ENCODE measurements at places on chromosomes 4 and X.

DNA sequence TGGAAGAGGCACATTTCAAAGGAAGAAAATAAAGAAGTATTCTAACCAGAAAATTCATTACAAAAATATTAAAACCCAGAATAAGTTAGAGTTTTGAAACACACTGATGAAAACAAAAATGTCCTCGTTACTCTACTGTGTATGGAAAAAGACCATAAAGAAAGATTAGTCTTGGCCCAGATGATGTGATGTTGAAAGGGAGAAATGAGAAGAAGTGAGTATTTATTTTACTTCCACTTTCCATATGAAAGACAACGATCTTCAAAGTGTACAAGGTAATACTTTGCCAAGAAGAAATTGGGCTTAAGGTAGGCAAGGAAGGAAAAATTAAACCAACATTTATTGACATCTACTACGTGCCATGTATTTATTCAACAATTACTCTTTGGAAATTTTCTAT, 48.6 kb upstream of the EMCN start:
- no peak for DNase-seq

GRCh38 chrX:17520016-17520615, 145.1 kb downstream of the NHS start:
- no peak for DNase-seq

- DNase-seq = no peak
Observed at GRCh38 chr4:151729731-151730559, 30.9 kb downstream of the GATB start.

GRCh38 chrX:17425136-17425535, 50.1 kb downstream of the NHS start:
- no peak for DNase-seq

DNA sequence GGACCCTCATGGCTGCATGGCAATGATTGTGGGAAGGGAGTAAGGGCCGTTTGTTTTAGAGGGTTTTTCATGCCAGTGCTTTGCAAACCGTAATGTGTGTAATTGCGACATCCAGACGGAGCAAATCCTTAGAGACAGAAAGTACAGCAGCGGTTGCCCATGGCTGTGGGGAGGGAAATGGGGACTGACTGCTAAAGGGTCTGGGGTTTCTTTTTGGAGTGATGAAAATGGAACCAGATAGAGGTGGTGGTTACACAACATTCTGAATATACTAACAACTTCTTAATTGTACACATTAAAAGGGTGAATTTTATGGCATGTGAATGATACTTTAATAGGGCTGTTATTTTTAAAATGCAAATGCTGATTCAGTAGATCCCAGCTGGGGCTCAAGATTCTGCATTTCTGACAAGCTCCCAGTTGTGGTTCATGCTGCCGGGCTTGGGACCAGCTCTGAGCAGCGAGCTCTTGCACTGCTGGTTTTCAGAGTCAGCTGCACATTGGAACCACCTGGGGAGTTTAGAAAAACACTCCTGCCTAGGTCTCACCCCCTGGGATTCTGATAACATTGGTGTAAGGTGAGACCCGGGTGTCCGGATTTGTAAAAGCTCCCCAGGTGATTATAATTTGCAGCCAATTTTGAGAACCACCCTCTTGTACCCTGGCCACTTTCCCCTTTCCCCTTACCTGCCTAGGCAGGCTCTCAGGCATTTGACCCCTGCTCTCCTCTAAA, 47.7 kb downstream of the PRPS1 start:
- no peak for DNase-seq

- DNase-seq = no peak
Observed at GRCh38 chr4:31160146-31160545, 440.0 kb downstream of the PCDH7 start.
